ENCODE measurements at places on chromosomes 6 and 20.

- no peaks in the 10 kb centered on the region for H3K4me1 ChIP-seq
- H3K27me3 ChIP-seq = no peaks in the 10 kb centered on the region
- H3K27ac ChIP-seq = no peak overlapping the region
- DNase-seq = no peak
Measured at GRCh38 chr6:144714021-144714712, 429.0 kb downstream of the UTRN start.

- no peaks in the 10 kb centered on the region for H3K27me3 ChIP-seq
- DNase-seq = no peak
- no peaks in the 10 kb centered on the region for H3K36me3 ChIP-seq
- no peaks in the 10 kb centered on the region for H3K4me1 ChIP-seq
Measured at GRCh38 chr20:14790771-14791620, 453.6 kb upstream of the FLRT3 start.

- H3K4me1 ChIP-seq = no peaks in the 10 kb centered on the region
- H3K4me3 ChIP-seq = no peak overlapping the region
Measured at GRCh38 chr6:29737707-29738630, 14.7 kb downstream of the HLA-F start.

DNA sequence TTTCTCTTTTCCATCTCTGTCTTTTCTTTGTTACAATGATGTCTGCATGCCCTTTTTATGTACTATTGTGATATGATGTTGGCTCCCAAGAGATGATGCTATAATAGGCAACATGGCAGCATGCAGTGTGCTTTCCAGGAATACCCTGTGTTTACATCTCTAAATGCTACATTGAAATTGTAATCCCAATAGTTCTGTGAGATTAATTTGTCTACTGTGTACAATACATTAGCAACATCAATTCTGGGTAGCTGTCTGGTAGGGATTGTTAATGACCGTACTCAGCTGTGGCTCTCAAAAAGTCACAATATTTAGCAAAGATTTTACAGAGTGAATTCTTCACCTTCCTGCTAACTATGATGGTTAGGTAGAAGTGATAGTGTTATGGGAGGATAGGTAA, 225.6 kb upstream of the MMS22L start:
- H3K27me3 ChIP-seq = no peaks in the 10 kb centered on the region
- DNase-seq = no peak
- H3K4me3 ChIP-seq = no peak overlapping the region
- no peaks in the 10 kb centered on the region for H3K4me1 ChIP-seq

- no peak overlapping the region for H3K27ac ChIP-seq
- no peaks in the 10 kb centered on the region for H3K36me3 ChIP-seq
- H3K4me1 ChIP-seq = no peaks in the 10 kb centered on the region
Measured at GRCh38 chr6:132028029-132028428, 76.9 kb upstream of the CCN2 start.

- no peak for DNase-seq
- no peaks in the 10 kb centered on the region for H3K27me3 ChIP-seq
- no peak overlapping the region for H3K27ac ChIP-seq
- H3K4me1 ChIP-seq = no peaks in the 10 kb centered on the region
- H3K4me3 ChIP-seq = no peak overlapping the region
Measured at GRCh38 chr6:148842296-148843019, 95.6 kb downstream of the UST start.
